ENCODE measurements at places on chromosomes 6 and 20. TPM values are rescaled to one million over a fixed set of nuclear protein-coding genes. Genes with fewer than 3 reads are reported as not detected.

PBOV1 gene
- not detected for total RNA-seq

ARMC12 gene
- 0.29 TPM for total RNA-seq

HLA-DRB1 gene
- 90.4 TPM for total RNA-seq

HTR1E gene
- total RNA-seq: not detected

ZBTB12 gene
- total RNA-seq: 4.6 TPM

TMEM217 gene
- total RNA-seq: 1.9 TPM

TFAP2A gene
- 0.44 TPM for total RNA-seq

SLC22A23 gene
- total RNA-seq: 5.5 TPM

BFSP1 gene
- total RNA-seq: 0.41 TPM

SLC32A1 gene
- not detected for total RNA-seq

RAB44 gene
- 0.12 TPM for total RNA-seq

DNA sequence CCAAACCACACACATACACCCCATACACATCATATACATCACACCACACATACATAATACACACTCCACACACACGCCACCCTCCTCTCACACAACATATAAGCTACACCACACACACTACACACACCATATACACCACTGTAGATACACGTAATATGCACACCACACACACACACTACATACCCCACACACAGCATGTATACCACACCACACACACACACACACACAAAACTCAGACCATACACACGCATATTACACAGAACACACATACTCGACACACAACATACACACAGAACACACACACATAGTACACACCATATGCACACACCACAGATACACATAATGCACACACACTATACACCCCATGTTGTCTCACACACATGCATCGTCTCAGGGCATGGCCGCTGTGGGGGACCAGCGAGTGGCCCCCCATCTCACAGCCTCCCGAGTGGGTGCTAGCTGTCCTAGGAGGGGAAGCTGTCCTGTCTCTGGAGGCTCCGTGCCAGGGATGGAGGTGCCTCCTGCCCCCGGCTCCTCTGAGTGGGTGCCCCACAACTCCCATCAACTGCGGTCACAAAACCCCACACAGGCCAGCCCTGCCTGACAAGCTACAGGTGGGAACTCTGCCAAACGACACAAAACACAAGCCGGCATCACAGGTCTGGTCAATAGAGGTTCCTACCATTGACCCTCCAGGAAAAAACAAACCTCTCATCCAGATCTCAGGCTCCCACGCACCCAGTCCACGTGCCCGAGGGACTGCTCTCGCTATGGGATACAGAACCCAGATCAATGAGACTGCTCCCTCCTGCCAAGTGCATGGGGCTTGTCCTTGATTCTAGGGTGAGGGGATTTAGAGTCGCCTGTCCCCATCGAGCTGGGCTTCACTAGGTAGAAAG lies 49.1 kb downstream of the DACT2 start:
- no peak for DNase-seq

DNA sequence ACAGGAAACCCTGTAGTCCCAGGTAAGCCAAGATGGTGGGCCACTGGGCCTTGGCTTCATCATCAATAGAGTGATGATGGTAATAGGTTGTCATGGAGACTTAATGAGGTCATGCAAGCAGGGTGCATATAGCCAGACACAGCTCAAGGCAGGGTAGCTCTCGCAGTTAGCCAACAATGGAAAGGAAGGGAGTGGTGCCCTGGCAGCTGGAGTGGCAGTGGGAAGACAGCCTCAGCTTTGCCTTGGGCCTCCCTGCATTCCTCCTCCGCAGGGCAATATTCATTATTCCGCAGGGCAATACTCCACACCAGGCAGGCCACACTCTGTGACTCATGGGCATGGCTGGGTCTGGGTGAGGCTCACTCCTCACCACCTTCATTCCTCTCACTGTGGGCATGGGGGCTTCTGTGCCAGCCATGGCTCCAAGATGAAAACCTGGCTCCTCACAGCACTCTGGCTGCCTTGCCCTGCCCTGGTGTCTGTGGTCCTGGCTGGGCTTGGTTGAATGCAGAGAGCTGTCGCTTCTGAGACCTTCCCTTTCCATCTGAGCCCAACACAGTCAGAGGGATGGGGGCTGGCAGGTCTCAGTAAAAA lies 163.1 kb upstream of the PMEPA1 start:
- no peak for DNase-seq

DNA sequence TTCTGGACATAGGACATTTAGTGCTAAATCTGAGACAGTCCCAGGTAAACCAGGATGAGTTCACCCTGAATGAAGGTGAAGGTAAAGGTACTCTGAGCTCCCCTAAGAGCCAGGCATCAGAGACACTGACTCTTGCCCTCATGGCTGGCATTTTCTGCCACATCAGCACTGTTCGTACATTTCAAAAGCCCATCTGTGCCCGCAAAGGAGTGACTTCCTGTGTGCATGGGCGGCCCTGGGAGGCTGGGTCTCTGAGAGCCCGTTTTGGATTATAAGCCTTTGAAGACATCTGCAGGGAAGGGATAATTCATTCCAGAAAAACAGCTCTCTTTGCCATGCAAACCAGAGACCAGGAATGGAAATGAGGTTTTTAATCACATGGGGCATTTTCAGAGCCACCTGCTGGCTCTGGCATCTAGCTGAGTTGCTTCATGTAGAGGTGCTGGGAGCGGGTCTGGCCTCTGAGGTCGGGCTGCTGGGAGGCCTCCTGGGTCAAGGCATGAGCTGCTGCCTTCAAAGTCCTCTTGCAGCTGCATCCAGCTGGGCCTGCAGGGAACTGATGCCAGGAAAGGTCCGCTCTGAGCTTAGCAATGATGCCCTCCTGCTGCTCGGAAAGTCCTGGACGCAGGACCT lies 348.3 kb downstream of the DHX35 start:
- no peak for DNase-seq

- DNase-seq: no peak
Observed at GRCh38 chr6:1758076-1758679, 148.5 kb downstream of the FOXC1 start.

- no peak for DNase-seq
Observed at GRCh38 chr6:95593025-95593424, 15.7 kb downstream of the MANEA start.

DNA sequence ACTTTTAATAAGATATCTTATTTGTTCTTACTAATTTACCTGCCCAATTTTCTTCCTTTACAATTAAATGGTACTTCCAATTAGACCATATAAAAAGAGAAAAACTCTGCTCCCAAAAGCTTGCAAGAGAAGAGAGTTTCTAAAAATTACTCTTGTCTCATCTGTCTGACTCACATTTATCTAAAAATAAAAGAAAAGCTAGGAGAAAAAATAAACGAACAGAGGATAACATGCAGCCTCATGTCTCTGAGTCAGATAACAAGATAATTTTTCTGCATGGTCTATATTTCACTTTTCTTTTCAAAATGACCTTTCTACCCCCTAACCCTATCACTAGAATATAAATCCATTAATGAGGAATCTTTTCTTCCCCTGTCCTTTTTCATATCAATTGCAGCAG lies 127.2 kb upstream of the TCF21 start:
- DNase-seq: no peak

GRCh38 chr6:150894191-150894744 lies 28.8 kb downstream of the MTHFD1L start:
- DNase-seq: no peak

GRCh38 chr6:152298055-152298647 lies 339.0 kb downstream of the SYNE1 start:
- no peak for DNase-seq

- DNase-seq: no peak
Observed at GRCh38 chr6:108748959-108749358, 99.3 kb upstream of the ARMC2 start.

- DNase-seq: no peak
Observed at GRCh38 chr20:32628960-32629530, 43.9 kb upstream of the NOL4L start.

DNA sequence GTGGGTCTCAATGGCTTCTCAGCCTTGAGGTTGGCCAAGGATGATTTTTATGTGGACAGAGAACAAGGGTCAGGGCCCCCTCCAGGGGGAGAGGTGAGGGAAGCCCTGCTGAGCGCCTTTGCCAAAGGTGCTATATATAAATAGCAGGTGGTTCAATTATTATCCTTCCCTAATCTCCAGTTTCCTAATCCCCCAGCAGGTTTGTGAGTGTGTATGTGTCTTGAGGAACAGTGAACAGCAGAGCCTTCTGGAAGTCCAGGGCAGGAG lies 3.2 kb upstream of the SIRPA start:
- no peak for DNase-seq

- DNase-seq: no peak
Observed at GRCh38 chr6:118724211-118724610, 72.8 kb upstream of the CEP85L start.

- no peak for DNase-seq
Observed at GRCh38 chr6:1415416-1416063, 26.2 kb downstream of the FOXF2 start.

DNA sequence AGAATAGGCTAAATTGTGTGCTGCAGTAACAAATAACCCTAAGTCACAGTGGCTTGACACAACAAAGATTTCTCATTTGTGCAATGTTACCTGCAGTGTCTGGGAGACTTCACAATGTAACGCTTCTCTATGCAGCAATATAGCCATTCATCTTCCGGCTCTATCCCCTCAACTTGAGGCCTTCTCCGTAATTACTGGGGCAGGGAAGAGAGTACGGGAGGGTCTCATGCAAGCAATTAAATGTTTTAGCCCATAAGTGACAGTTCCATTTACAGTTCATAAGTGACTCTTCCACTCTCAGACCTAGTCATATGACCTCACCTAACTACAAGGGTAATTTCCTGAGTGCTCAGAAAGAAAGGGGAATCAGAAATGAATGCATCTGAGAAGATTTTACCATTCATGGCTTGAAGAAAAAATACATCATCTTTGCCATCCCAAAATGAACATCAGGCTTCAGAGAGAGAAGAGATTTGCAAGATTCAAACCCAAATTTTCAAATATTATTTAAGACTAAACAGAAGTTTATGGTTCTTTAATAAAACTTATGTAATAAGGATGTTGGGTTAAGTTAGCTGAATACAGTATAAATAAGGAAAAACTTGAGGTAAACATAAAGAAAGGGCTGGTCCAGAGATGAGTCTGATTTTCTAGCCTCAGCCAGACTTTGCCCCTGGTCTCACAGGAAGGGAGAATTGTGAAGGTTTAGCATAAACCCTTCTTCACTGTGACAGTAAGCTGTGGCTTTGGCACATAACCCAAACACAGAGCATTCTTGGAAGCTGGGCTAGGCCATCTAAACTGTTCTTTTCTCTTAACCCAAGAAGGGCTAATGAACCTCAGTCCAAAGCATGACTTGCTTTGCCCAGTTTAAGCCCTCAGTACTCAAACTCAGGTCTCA lies 13.3 kb downstream of the GPR6 start:
- DNase-seq: no peak

GRCh38 chr20:11431621-11432020 lies 486.1 kb upstream of the BTBD3 start:
- DNase-seq: no peak

DNA sequence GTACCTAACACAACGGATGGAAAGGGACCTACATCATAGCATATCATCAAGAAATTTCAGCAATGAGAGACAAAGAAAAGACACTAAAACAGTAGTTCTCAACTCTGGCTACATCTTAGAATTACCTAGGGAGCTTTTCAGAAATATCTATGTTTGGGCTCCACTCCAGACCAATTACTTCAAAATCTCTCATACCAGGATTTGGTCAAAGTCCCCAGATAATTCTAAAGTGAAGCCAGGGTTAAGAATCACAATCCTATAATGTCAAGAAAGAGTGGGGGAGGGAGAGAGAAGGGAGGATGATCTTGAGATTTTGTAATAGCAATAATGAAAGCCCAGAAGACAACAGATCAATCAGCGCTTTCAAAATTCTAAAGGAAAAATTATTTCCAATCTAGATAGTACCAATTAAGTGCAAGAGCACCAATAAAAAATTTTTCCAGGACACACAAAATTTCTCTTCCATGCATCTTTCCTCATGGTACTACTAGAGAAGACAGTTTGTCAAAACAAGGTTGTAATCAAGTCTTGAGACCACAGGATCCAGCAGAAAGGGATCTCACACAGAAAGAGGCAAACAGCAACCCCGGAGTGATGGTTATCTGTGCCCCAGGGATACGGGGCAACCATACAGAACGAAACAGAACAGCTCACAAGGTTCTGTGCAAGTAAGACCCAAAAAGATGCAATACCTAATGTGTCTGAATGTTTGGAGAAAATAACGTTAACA lies 152.9 kb upstream of the DST start:
- DNase-seq: no peak

DNA sequence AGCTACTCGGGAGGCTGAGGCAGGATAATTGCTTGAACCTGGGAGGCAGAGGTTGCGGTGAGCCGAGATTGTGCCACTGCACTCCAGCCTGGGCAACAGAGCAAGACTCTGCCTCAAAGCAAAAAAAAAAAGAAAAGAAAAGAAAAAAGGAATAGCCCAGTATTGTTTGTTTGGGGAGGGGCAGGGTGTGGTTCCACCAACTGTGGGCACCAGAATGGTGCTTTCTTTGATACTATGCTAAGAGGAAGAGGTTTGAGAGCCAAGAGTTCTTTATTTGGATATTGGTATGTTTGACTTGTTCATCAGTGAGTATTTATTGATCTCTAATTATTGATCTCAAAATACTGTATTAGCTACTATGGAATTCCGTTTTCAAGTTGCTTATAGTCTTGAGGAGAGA lies 72.3 kb downstream of the CEP57L1 start:
- no peak for DNase-seq

DNA sequence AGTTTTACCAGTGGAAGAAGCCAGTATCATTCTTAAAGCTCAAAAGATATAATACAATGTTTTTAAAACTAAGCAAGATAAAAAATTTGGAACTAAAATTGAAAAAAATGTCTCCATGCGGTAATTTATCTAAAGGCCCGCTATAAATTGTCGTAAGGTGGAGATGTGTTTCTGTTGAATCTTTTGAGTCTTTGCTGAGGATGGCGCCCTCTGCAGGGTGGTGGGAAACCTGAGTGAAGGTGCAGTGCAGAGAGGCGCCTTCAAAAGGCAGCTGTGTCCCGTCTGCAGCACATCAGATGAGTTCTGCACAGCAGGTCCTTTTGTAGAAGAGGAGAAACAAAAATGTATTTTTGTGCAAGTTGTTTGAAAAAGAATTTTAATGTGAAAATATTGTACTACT lies 29.4 kb upstream of the KIF25 start:
- DNase-seq: no peak

GRCh38 chr6:134464690-134465411 lies 146.9 kb upstream of the SGK1 start:
- no peak for DNase-seq

Data from left cardiac atrium (tissue), 4 donors.